ENCODE measurements at places on chromosomes 6 and 20.

DNA sequence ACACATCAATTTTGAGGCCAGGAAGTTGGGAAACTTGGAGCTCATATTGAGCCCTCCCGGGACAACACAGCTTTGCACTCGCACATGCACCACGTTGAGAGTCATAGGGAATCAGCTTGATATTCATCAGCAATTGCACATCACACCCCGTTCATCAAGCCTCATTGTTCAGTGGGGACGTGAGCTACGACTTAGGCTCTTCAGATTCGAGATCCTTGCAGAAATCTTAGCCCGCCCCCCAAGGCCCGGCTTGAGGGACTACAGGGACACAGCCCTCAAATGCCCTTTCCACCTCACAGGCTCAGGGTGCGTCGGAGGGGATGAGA, 93.0 kb upstream of the MAFB start:
- DNase-seq: no peak

DNA sequence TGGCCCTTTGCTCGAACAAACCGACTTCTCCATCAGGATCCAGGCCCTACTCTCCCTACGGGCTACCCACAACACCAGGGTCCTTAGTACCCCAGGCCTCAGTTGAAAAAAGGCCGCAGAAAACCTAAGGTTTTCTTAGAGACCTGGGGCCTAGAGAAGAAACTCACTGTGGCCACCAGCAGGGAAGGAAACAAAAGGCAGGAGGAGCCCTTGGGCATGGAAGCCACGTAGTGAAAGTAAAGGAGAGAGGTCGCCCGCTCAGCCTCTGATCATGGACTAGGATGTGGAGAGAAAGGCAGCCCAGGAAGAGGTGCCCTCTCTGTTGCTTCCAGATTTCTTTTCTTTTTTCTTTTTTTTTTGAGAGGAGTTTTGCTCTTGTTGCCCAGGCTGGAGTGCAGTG, 31.5 kb downstream of the CPNE5 start:
- no peak for DNase-seq

DNA sequence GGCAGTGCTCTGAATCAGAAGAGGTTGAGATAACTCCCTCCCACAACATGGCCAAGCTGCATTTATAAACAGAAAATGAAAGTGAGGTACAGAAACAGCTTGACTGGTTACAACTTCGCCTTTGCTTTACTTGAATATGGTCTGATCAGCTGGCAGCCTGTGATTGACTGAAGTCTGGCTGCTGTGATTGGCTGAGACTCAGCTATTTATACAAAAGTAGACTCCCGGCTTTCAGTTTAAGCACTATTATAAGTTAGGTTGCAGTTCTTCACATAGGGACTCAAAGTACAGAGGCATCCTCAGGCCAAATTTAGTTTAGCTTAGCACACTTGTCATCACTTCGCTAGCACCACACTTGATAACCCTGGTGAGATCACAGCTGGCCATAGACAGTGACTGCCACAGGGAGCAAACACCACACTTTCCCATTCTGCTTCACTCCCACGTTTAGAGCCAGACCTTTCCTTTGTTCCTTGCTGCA, 362.6 kb downstream of the EPM2A start:
- no peak for DNase-seq

DNA sequence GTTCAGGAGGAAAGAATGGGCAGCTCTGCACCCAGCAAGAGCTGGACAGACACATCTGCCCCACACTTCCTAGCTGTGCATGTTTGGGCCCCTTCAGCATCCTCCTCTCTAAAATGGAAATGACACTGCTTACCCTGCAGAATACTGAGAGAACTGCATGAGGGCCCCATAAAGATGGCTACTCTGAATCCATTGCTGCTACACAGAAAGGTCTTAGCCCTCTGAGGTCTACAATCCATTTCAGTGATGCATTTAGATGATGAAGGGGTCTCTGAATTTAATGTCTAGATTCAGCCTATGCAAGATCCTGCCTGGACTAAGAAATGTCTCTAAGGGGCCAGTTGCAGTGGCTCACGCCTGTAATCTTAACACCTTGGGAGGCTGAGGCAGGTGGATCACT, 11.3 kb downstream of the BMP7 start:
- no peak for DNase-seq

DNA sequence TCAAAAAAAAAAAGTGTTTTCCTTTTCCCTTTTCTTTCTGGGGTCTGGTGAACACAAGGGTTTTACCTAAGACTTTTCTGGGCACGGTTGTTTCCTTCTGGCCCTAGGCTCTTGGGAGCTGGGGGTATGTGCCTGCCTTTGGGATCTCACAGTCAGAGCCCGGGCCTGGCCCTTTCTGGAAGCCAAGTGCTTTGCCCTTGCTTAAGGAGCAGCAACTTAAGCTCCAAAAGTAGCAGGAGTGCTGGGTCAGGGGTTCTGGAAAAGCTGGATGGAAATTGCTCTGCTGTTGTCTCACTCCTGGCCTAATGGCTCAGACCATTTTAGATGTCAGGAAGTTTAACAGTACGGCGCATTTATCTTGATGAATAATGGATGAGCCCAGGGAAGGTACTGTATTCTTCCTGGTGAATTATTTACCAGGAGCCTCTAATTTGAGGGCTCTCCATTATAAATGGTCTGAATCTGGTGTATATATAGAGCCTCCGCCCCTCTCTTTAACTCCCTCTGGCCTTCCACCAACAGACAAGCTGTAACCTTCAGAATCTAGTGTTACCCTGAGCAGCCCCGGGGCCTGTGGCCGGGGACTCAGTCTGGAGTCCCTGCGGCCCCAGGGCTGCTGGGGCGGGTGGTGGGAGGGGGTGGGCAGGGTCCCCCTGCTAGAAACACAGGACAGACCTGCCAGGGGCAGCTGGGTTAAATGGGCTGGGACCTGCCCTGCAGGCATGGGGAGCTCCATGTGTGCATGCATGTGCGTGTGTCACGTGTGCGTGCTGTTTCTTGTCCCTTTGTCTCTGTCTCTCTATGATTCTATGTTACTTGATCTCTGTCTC, 37.5 kb downstream of the PTK7 start:
- DNase-seq: no peak

DNA sequence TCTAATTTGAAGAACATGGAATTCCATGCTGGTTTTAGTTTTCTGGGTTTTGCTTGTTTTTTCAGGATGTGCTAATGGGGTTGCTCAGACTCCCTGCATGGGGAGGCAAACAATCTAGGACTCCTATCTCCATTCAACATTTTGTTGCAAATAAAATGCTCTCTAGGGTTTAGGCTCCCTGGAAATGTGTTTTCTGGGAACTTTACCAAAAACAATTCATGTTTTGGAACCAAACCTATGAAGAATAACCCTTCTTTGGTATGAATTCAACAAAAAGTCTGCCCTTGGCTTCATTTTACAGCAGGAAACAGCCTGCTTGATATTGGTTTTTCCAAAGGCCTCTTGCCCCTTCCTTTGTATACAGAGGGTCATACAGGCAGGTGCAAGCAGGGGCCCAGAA, 217.7 kb downstream of the FOXA2 start:
- peak; percentile 3 for DNase-seq

DNA sequence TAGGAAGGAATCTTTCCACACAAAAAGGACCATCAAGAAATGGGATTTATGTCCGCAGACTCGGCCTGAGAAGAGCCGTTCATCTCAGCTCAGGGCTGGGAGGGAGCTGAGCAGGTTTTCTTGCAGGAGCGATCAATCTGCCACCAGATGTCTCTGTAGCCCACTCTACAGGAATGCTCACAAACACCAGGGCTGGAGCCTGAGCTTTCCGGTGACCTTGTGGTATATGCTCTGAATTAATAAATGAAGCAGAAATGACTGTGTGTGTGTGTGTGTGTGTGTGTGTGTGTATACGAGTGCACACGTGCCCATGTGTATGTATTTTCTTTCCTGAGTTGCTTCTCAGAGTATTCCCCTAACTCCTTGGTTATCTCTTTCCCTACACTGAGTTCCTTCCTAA, 12.0 kb downstream of the CD83 start:
- peak; percentile 69 for DNase-seq

- no peak for DNase-seq
Observed at GRCh38 chr6:145530454-145530853, 204.9 kb downstream of the EPM2A start.

DNA sequence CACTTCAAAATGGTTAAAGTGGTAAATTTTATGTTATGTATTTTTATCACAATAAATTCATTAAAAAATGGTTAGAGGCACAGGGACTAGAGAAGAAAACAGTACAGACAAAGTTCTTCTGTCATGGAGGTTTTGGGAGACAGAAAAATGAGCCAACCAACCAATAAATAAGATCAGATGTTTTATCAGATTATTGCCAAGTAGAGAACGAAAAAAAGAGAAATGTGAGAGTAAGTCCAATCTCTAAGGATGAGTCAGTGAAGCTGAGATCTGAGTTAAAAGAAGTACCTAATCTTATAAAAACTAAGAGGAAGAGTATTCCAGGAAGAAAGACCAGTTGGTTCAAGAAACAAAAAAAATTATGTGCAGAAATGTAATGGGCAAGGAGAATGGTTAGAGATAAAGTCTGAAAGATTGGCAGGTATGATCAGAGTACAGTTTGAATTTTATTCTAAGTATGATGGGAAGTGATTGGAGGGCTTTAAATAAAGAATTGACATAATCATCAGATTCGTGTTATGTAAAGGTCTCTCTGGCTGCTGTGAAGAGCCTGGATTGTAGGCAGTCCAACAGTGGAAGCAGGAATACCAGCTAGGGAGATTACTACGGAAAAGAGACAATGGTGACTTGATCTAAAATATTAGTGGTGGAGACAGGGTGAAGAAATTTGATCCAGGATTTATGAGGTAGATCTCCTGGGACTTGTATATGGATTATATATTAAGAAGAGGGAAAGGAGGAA, 79.6 kb downstream of the RCAN2 start:
- no peak for DNase-seq

DNA sequence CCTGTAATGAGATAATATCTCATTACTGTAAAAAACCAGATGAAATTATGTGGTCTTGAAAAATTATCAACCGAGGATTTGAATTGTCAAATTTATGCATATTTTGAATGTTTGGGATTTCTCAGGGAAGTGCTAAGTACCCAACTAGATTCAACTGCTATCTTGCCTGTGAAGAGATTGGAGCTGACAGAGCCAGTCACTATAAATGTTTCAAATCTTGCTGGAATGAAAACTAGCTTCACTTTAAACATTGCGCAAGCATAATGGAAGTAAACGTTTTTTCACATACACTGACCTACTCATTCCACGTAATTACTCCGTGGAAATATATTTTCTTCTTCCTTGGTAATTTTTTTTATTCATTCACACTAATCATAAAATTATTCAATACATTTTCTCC, 46.7 kb downstream of the TMEM170B start:
- no peak for DNase-seq

DNA sequence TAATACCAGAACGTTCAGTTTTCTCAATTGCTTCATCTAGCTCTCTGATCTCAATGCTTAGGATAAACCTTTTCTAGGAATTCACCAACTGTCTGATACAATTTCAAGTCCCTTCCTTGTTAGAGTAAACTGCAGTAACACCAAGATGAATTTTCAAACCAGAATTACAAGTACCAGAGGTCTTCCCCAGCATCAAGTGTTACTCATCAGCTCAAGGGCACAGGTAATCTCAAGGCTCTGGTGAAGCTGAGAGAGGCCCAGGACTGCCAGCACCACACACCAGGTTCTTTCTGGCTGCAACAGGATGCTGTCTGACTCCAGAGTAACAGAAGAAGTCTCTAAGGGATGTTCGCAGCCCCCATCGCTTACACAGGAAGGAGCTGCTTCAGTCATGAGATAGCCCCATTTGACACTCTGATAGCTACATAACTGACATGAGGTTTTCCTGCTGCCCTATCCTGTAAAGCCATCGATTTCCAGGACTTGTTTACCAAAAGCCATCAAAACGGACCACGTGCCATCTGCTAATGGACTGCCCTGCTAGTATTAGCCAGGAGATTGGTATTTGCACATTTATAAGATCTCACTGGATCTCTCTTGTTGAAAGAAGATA, 549.4 kb downstream of the UTRN start:
- no peak for DNase-seq

- no peak for DNase-seq
Observed at GRCh38 chr6:41451039-41451438, 95.1 kb upstream of the FOXP4 start.

- DNase-seq: no peak
Observed at GRCh38 chr6:168397012-168397411, 44.0 kb upstream of the SMOC2 start.
